Effector CD4-positive, alpha-beta T cell (primary cell): ENCODE measurements at places on chromosomes 16 and 17.

- no peak for DNase-seq
Measured at GRCh38 chr17:59512844-59513385, 52.5 kb upstream of the DHX40 start.

- DNase-seq, result no peak
Measured at GRCh38 chr16:23941963-23942564, 106.3 kb downstream of the PRKCB start.

DNA sequence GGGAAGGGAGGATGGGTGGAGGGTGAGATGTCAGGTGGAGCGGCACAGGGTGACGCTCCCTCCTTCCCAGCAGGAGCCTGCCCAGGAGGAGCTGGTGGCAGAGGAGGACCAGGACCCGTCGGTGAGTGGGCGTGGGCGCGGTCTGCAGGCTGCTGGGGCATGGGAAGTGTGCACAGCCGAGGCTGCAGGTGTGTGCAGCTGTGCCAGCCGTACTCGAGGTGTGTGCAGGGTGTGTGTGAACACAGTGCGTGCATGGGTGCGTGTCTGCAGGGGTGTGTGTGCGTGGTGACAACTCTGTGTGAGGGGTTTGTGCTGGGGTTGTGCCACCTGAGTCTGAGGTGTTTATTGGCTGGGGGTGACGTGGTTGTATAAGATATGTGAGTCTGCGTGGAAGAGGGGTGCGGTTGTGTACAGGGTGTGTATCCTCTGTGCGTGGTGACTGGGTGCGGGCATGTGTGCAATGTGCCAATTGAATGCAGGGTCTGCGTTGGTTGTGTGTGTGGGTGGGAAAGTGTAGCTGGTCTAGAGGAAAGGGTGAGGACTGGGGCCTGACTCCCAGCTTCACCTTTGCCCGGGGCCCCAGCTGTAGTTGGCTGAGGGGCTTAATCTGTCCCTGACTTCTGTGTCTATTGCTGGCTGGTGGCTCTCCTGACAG, 670 bp downstream of the TNFSF12 start:
- peak; percentile 20 for DNase-seq

GRCh38 chr16:14475370-14476139, 154.5 kb downstream of the PARN start:
- DNase-seq, result no peak

- DNase-seq, result no peak
Measured at GRCh38 chr16:6155271-6155670, 1057.7 kb upstream of the EEF2KMT start.

DNA sequence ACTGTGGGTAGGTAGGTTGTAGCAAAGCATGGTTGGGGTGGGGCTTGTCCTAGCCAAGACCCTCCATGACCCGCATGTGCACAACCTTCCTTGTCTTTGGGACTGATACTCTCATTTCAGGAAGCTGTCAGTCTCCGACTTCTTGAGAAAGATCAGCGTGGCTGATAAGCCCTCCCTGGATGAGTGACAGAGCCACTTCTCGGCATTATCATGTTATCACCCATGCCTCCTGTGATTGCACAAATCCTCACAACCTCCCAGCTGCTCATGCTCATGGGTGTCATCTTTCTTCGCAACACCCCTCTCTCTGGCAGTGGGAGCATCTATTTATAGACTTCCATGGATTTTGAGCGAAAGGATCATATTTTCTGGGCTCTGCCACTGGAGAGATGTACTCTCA, 314.2 kb downstream of the FOXL1 start:
- DNase-seq, result no peak

GRCh38 chr16:81657224-81657623, 121.9 kb upstream of the PLCG2 start:
- no peak for DNase-seq

DNA sequence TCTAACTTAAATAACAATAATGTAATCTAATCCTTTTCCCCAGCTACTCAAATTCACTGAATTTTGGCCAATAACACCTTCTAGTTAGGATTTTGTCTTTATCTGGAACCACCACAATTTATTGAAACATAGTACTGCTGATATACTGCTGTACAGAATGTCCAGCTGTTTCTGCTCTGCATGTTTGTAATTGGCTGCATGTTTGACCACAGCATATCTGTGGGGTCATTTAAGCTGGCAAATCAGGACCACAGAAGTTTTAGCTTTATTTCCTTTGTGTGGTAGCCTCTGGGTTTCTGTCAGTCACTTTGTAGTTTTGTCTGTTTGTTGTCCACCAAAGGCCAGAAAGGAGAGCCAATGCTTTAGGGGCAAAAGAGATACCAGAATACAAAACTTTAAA, 22.2 kb upstream of the RAB11FIP4 start:
- DNase-seq, result no peak

DNA sequence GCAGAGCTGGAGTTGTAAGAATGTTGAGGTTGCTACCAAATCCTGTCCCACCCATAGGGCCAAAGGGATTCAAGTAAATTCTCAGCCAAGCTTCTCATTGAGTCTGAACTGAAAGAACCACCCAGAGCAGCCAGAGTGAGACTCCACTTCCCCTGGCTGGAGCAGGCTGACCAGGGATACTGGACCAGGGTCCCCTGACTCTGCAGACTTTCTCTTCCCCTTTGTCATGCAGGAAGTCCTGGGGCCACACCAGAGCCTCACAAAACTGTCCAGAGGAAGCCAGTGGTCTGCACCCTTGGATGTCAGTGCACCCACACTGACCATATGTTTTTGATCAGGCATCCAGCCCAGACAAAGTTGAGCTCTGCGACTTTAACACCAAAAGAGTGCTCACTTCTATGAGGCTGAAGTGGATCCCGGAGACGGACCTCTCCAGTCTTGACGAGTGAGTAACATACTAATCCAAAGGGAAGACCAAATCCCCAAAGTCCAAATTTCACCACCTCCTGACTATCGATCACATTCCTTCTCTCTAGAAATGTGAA, 4.1 kb downstream of the NXN start:
- DNase-seq, result no peak

GRCh38 chr16:80117556-80118130, 423.1 kb upstream of the DYNLRB2 start:
- no peak for DNase-seq

- no peak for DNase-seq
Measured at GRCh38 chr16:27239906-27240655, 28.5 kb downstream of the NSMCE1 start.

DNA sequence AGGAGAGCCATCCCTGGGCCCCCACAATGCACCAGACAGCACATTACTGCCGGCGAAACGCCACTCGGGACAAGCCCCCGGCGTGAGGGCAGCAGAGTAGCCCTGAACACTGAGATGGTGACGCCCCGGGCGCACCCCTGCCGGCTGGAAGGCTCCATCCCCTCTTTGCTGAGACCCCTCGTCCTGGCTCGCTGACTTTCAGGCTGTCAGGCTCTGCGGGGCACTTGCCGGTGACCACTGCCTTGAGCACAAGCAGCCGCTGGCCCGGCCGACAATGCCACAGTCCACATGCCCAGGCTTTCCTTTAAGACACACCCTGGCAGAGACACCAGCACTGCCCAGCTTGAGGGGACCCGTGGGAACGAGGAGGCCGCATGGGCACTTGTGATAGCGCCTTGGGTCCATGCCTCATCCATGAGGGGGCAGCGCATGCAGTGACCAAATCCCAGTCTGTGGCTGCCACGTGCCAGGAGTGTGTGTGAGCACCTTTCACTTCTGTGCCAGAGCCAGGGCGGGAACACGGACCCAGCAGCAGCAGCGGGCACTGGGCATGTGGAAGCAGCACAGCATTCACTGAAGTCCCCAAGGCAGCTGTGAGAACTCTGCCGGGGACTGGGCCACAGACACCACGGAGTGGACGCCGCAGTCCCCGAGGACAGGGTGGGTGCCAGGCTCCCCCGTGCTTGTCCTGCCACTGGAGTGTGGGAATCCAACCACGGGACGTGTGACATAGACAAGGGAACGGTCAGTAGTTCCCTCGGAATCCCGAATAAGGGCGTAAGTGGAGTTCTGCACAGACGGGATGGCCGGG, 24.5 kb downstream of the NDUFAF8 start:
- no peak for DNase-seq

DNA sequence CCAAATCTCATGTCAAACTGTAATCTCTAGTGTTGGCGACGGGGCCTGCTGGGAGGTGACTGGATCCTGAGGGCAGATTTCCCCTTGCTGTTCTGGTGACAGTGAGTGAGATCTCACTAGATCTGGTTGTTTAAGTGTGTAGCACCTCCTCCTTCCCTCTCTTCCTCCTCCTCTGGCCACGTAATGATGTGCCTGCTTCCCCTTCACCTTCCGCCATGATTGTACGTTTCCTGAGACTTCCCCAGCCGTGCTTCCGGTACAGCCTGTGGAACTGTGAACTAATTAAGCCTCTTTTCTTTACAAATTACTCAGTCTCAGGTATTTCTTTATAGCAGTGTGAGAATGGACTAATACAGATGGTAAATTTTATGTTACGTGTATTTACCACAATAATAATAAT, 49.2 kb downstream of the METTL16 start:
- no peak for DNase-seq

GRCh38 chr16:78852081-78852635, 748.4 kb downstream of the MAF start:
- no peak for DNase-seq

- no peak for DNase-seq
Measured at GRCh38 chr17:31269036-31269577, 27.9 kb downstream of the OMG start.

GRCh38 chr16:67856927-67857546, 9.5 kb upstream of the CENPT start:
- no peak for DNase-seq

DNA sequence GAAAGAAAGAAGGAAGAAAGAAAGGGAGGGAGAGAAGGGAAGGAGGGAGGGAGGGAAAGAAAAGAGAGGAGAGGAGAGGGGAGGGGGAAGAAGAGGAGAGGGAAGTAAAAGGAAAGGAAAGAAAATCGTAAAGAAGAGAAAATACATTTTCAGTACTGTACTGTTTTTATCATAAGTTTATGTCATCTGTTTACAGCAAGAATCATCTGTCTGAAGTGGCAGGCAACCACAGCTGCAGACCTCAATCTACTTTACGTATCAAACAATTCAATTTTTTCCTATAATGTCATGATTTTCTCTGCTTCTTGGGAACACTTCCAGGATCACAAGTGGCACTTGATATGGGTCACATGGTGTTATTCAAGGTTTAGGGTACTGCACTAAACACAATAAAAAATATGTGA, 58.3 kb downstream of the USP32 start:
- DNase-seq, result no peak

DNA sequence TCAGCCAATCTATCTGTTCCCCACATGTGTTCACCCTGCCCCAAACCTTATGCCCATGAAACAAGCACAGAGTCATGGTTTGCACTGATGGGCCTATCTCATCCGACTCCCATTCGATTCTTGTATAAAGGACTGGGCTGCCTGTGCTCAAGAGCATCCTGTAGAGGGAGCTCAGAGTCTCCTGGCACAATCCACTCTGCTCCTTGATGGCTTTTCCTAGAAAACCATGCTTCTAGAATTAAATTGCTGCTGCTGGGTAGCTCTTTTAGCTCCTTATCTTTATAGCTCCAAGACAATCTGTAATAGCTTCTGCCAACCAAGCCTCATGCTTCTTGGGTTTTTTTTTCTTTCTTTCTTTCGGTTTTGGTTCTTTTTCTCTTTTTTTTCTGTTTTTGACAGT, 9.7 kb downstream of the ZNF19 start:
- no peak for DNase-seq

- no peak for DNase-seq
Measured at GRCh38 chr16:67648764-67649407, 3.9 kb downstream of the CARMIL2 start.

DNA sequence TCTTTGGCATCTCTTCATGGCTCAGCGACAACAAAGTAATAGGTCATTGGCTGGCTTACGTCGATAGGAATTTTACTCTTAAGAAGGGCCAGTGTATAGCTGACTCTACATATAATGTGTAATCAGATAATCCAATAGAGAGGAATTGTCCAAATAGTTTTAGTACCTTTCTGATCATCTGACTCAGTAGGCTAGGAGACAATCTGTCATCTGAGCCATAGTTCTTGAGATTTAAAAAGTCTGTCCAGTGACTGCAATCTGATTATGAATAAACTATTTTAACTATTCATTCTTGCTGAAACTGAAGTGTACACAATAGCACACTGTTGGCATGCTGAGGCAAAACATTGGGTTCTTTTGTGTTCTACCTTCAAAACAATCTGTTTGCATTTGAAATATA, 21.4 kb upstream of the NOL11 start:
- no peak for DNase-seq

GRCh38 chr16:78005881-78006280, 16.5 kb upstream of the CLEC3A start:
- no peak for DNase-seq

DNA sequence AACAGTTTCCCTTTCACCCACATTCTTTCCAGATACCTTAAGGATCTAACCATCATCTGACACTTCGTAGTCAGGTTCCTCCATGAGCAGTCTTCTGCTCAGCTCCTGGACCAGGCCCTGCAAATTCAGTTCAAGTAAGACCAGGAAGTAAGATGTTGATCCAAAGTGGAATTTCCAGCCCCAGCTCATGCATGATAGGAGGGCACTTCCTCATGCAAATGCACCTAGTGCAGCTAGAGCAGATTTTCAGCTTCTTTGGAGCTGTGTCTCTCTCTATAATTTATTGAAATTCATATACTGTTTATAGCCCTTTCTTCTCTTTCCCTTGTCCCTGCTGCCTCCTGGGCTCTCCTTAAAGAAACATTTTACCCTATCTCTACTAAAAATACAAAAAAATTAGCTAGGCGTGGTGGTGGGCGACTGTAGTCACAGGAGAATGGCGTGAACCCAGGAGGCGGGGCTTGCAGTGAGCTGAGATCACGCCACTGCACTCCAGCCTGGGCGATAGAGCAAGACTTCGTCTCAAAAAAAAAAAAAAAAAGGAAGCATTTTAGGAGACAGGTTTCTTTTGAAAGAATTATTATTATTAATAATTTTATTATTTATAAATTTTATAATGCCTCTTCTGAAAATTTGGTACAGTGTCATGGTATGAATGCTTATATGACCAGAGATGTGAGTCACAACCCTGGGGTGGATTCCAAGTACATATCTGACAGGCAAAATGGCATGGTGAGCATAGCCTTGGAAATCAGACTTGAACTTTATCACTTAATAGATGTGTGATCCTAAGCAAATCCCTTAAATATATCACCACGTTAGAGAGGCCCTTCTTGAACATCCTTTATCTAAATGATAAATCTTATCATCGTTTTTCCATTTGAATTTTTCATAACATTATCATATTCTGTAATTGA, 94.3 kb downstream of the SSH2 start:
- DNase-seq, result no peak

DNA sequence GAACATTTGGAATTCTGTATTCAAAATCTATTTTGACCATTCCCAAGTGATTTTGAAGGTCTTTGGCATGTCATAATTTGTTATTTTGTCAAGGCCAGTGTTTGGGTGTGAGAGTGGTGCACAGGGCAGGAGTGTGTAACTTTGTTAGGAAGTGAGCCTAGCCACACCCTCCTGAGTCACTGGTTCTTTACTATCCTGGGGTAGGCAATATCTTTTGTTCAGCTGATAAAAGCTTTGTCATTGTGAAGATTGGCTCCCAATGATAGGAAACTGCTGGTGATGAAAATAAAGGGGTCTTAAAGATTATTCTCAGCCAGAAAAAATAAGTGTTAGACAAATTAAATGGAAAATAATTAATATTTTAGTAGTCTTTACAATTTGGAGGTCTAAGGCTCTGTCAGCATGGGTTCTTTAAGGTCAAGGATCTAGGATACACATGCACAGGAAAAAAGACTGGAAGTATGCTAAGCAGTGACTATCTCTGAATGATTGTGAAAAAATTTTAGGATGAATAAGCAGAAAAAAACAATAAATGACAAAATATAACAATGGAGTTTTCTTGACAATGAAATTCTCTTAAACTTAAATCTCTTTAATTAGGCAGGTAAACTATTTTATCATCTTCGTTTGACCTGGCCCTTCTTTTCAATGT, 5.1 kb downstream of the UBN1 start:
- no peak for DNase-seq

GRCh38 chr16:85850344-85850880, 48.5 kb upstream of the IRF8 start:
- no peak for DNase-seq
